Activated CD4-positive, alpha-beta T cell treated with anti-CD3 and anti-CD28 coated beads, Interleukin-2, amount 50 U/mL, for 24 hours (primary cell): ENCODE measurements at places on chromosomes 5 and 9.

DNA sequence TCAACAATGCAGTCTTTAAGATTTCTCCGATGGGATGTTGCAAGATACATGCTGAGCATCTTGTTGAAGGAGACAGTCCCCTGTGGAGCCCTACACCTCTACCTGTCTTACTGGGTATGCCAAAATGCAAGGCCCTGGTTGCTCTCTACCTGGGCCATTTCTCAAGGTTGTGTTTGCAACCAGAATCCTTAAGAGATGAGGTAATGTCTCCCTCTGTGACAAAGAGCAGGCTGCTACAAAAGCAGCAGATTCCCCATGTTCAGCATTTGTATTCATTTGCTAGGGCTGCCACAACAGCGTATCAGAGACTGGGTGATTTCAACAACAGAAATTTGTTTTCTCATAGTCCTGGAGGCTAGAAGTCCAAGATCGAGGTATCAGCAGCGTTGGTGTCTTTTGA is 138.4 kb upstream of the RPS23 start:
- DNase-seq: no peak

DNA sequence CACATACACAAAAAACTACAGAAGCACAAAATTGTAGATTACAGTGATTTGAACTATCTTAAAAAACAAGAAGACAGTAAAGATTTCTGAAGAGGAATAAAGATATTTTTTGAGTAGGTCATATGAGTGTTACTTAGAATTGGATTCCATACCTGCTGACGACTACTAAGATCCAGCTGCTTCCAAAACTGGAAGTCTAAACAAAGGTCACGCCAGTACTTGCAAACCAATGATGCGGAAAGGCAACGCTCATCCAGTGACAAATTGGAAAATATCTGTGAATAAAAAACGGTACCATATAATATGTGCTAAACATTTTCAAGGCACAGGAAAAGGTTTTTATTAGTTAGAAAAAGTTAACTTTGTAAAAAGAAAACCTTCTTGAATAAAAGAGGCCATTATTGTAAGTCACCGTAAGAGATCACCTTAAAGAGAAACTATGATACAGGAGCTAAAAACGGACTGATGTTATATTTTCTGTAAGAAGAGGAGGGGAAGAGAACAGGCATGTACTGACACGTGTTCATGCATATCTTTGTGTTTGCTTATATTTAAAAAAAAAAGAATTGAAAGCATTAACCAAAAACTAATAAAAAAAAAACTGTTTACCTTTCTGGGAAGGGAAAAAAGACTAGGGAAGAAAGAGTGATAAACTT is 14.1 kb downstream of the FBXL17 start:
- no peak for DNase-seq

GRCh38 chr9:21016701-21017491 is 14.5 kb downstream of the HACD4 start:
- DNase-seq: no peak

GRCh38 chr9:37752642-37753488 is 740 bp upstream of the TRMT10B start:
- DNase-seq: no peak

GRCh38 chr9:108565651-108566378 is 290.0 kb downstream of the ACTL7B start:
- no peak for DNase-seq

DNA sequence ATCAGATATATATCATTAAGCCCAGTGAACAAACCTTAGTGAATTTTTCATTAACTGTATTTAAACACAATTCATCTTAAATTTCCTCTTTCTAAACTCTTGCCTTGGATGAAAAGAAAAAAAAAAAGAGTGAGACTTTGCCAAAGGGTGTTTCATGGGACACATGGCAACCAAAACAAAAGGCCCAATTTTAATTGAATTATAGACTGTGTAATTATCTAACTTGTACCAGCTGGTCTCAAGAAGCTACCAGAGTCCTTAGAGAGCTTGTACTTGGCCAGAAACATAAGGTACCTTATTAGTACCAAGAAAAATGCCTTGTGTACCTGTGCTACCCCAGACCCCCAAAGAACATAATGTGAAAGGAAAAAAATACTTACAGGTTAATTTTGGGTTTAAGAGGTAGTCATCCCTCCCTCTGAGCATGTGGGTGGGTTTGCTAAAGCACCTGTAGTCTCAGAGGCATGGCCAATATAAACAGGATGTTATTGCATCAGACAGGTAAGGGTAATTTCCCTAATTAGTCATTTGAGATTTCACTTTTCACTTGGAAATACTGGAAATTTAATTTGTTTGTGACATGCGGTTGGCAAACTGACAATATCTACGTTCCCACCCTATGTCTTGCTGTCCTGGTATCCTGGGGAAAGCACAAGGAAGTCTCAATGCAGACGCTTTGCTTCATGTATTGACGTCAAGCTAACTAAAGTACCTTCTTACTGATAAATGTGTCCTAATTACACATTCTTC is 90.1 kb downstream of the SNCAIP start:
- DNase-seq: no peak

DNA sequence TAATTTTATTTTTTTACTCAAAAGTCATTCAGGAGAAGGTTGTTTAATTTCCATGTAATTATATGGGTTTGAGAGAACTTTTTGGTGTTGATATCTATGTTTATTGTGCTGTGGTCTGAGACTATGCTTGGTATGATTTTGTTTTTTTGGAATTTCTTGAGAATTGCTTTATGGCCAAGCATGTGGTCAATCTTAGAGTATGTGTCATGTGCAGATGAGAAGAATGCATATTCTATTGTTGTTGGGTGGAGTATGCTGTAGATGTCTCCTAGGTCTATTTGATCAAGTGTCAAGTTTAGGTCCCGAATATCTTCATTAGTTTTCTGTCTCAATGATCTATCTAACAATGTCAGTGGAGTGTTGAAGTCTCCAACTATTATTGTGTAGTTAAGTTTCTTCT is 134.9 kb downstream of the HMHB1 start:
- no peak for DNase-seq

- no peak for DNase-seq
Observed at GRCh38 chr5:18745042-18745987, 1111.1 kb downstream of the TAF11L14 start.

DNA sequence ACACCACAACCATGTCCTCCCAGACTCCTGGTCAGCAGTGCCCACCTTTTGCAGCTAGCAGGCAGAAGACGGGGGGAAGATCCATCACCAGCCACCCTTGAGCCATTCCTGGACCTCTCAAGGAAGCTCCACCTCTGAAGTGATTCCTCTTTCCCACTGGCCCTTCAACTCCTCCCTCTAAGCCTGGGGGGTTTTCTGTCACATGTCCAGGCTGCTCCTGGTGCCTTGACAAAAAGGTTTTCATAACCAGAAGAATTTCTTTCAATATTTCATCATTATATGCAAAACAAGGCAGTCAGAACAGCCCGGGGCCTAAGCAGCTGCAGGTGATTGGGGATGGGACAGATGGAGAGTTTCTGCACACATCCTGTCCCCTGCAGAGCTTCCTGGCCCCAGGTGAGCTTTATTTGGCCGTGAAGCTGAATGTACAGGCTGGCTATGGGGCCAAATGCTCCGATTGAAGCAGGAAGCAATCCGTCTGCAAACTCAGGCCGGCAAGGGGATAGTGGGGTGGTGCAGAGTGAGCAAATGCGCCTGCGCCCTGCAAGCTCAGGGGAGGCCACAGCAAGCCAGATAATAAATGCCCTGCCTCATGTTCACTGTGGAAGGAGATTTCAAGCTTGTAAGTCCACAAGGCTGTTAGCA is 173.5 kb downstream of the C5orf15 start:
- DNase-seq: no peak

GRCh38 chr9:24257726-24258125 is 288.0 kb downstream of the IZUMO3 start:
- DNase-seq: no peak

DNA sequence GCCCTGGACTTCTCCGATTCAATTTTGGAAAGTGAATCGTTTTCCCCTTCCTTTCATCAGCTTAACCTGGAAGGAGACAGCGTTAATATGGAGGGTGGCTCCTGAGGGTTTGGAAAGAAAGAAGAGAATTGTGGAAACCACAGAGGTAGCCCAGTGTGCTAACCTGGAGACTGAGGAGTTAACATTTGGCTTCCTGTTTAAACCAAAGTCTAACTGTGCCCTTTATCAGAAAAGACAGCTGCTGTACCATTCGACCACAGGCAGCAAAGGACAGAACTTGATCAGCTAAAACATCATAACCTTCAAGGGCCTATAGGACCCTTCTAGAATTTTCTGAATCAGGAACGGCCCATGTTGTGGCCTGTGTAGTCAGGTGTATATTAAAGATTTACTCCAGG is 735 bp downstream of the IDNK start:
- no peak for DNase-seq
